MG63 (cell line): ENCODE measurements at places on chromosomes 5 and 9.

DNA sequence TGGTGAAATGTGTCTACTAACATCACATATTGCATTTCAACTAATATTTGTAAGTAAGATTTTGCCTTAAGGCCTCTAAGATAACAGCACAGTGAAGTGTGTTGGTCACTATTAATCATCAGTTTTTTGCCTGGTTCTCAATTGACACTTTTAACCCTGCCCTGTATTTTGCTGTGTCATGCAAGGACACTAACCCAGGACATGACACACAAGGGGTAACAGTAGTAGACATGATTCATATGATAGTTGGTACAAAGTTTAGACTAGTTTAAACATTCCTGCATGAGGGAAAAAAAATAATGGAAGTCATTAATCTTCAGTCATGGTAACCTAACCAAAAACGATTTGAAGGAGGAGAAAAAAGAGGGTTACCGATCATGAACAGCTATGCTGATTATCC is 207.0 kb downstream of the DEPDC1B start:
- DNase-seq: no peak

DNA sequence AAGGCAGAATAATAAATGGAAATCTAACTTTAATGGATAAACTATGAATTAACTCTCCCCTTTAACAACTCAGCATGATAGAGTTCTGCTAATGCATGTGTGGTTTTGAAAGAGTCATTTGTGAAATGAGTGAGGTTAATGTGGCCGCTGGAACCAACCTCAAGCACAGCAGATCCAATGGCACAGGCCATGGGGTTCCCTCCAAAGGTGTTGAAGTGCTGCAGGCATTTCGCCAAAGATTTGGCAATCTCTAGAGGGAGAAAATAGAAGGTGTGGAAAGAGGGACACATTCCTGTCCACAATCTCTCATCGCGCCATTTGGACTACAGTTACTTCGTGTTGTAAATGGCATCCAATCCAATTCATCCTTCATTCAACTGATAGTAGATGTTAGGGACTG is 35.0 kb downstream of the AGXT2 start:
- no peak for DNase-seq

- no peak for DNase-seq
Measured at GRCh38 chr9:129785866-129786265, 17.1 kb upstream of the TOR1B start.

GRCh38 chr5:164652276-164652660 is 1146.8 kb downstream of the MAT2B start:
- no peak for DNase-seq

GRCh38 chr5:1788828-1789227 is 10.8 kb downstream of the MRPL36 start:
- DNase-seq: no peak

- no peak for DNase-seq
Measured at GRCh38 chr9:105187781-105188180, 56.7 kb upstream of the SLC44A1 start.

GRCh38 chr5:76333571-76333970 is 69.5 kb upstream of the IQGAP2 start:
- no peak for DNase-seq

- no peak for DNase-seq
Measured at GRCh38 chr9:86242071-86242470, 17.4 kb downstream of the C9orf153 start.
